ENCODE measurements at places on chromosomes 4 and X.
A peak's percentile ranks its signal among the peaks of the same experiment; 100 is the strongest.

- DNase-seq: no peak
Measured at GRCh38 chr4:12979797-12980196, 504.3 kb downstream of the RAB28 start.

- no peak for DNase-seq
Measured at GRCh38 chrX:113048480-113048879, 207.8 kb upstream of the AMOT start.

DNA sequence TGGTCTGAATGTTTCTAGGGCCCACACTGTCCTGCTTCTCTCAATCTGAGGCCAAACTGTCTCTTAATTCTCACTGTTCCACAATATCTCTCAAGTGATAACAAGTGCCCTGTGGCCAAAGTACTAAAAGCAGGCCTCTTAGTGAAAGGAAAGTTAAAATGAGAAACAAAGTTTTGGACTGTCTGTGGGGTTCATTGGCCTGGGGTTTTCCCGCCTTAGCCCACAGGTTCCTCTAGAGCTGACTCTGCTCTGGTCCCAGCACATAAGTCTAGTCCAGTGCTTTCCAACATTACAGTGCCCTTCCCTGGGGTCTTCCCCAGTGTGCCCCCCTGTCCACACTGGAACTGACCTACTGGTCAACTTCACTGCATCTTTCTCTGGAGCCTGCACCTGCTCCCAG lies 6.3 kb downstream of the MAGEB1 start:
- DNase-seq: no peak

GRCh38 chr4:102478186-102478585 lies 23.0 kb upstream of the NFKB1 start:
- DNase-seq: no peak

- DNase-seq: no peak
Measured at GRCh38 chrX:16979226-16979625, 32.8 kb downstream of the REPS2 start.

DNA sequence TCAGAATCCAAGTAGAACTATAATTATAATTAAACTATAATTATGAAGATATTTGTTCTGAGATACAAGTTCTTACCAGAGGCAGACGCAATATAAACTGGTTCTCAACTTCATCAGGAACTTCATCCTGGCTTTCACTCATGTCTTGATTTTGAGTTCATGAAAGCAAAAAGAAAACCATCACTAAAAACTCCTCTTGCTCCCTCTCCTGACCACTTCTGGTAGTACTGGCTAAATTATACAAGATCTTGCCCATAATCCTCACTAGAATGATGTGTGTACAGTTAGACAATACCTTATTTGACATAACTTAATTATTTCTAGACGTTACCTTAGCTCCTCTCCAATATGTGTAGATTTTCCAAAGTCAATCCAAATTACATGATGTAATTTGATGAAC lies 3.7 kb downstream of the TAF7L start:
- peak; percentile 43 for DNase-seq

GRCh38 chr4:5124876-5125275 lies 73.6 kb downstream of the STK32B start:
- no peak for DNase-seq

DNA sequence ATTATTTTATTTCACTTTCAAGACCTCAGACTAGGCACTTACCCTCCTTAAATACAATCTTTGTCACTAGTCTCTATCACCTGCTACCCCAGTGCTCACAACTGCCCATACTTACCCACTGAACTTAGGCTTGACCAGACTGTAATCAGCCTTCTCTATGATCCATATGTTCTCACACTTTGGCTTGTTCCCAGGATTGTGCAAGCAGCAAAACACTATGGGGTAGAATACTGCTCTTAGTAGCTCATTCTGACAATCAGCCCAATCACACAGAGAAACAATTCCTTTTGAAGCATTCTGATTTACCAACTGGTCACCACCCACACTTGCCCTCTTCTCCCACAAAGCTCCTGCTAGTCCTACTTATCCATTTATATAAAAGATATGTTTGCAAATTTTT lies 878.3 kb downstream of the FSTL5 start:
- no peak for DNase-seq
